D721Med (cell line): ENCODE measurements at places on chromosomes 1 and 21.

- no peak for DNase-seq
Measured at GRCh38 chr1:229230140-229230892, 40.6 kb upstream of the RAB4A start.

DNA sequence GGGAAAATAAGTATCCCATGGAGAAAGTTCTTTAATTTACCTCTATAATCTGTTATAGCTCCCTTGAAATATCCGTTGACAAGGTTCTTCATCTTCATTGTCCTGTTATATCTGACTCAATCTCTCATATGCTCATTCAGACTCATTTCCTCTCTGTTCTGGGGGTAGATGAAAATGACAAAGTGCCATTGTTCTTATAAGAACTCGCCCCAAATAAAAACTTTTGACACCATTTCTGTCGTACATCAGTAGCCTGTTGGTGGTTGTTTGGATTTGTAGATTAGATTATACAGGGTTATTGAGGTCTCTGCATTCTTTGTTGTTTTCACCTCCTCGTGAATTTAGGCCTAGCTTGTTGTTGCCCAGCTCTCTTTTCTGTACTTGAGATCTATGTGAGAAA is 55.2 kb upstream of the IPO9 start:
- no peak for DNase-seq

- DNase-seq, result no peak
Measured at GRCh38 chr21:39062196-39062595, 121.1 kb downstream of the PSMG1 start.

DNA sequence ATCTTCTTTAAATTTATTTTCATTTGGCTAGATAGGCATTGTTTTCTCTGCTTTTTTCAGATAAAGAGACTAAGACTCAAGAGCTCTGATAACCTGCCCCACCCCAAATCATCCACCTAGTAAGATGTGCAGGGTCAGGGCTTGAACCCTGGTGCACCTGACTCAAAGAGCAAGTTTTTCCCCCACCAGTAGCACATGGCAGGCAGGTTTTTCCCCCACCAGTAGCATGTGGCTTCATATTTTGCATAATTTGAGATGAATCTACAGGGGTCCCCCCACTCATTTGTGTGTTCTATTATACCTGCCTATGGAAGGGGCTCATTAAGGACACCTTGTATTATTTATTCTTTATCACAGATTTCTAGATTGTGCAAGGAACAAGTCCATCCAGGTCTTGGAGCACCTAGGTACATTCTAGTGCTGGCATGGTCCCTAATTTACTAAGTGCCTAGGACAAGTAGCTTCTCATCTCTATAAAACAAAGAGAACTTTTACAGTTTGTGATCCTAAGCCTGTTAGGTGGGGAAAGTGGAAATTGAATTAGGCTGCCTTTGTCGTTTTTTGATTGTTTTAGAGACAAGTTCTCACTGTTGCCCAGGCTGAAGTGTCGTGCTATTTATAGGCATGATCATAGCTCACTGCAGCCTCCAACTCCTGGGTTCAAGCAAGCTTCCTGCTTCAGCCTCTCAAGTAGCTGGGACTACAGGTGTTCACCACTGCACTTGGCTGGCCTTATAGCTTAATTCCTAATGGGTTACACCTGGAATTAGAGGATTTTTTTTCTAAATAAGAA is 13.2 kb upstream of the CTSE start:
- DNase-seq, result no peak

DNA sequence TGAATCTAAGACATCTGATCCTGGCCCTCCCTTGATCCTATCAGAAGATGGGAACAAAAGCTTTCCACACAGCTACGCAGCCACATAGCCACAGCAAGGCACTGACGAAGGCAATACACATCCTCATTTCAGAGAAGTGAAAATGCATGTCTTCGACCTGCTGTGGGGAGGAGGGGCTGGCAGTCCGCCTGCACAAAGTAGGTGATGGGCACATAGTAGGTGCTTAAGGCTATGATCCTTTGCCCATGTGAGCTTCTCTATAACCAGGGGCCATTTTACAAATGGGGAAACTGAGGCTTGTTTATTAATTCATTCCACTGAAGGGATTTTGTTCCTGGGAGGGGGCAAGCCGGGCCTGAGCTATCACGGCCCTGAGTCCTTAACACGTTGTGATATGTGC is 94.2 kb downstream of the PAX7 start:
- DNase-seq, result no peak

DNA sequence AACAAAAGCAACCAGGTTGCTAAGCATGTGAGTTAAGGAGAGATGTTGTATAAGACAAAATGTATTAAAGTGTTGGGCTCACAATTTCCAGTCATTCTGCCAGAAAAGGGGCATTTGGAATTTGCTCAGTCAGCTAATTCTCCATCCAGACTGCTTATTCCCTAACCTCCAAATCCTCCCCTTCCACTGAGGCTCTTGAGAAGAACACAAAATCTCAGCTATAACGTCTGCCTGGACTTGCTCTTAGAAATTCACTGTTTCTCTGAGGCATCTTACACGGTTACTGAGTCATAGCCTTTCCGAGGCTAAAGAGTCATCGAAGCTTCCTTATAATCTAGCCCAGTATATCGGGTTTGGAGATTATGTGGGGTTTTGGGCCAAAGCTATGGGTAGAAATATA is 548.2 kb upstream of the ADGRL4 start:
- no peak for DNase-seq

DNA sequence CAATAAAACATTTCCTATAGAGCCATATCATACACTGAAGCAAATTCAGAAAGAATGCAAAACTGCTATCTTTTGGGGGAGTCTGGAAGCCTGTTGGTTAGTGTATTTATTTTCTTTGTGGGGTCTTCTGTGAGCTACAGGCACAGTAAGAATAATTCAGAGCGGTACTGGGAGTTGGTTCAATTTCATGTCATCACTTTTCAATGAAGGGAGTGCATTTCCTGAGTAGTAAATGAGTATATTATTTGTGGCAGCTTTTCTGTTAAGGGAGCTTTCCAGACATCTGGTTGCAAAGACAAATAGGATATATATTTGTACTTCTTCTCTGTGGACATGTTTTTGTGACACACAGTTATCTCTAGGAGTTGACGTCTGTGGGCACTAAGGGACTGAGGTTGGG is 130.6 kb downstream of the HUNK start:
- DNase-seq, result no peak

DNA sequence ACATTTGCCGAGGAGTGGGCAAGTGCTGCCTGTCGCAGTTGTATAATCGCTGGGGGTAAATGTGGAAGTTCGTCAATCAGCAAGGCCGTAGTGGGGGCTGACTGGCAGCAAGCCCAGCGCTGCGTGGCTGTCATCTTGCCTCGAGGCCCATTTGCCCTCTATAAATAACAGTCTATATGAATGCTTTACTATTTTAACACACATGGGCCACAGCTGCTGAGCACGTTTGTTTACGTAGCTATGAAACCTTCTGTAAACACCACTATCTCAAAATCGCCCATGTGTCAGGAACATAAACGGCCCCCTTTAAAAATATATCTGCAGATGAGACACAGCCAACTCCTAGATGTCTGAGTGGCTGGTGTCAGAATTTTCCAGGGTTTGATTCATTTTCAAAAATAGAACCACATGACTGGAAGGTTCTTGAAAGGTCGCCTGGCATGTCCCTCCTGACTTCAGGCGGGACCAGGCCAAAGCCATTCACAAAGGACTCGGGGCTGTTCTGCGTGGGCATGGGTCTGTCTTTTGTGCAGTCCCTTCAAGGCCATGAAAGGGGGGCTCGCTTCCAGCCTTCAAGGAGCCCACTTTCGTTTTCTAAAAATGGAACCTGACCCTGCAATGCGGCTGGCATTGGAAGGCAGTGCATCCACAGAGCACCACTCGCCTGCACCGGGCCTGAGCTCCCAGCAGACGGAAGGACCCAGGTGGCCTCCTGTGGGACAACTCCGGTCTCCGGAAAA is 205.5 kb downstream of the KCNJ6 start:
- DNase-seq, result no peak

DNA sequence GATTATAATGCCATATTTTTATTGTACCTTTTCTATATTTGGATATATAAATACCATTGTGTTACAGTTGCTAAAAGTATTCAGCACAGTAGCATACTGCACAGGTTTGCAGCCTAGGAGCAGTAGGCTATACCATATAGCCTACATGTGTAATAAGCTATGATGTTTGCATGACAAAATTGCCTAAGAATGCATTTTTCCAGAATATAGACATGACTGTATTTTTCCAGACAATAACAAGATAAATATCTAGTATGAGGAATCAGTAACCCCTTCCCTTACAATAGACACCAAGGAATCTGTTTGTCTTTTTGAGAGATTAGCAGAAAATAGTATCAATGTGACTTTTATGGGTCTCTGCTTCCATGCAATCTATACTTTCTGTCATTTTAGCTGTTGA is 228.6 kb downstream of the GRIK1 start:
- no peak for DNase-seq

DNA sequence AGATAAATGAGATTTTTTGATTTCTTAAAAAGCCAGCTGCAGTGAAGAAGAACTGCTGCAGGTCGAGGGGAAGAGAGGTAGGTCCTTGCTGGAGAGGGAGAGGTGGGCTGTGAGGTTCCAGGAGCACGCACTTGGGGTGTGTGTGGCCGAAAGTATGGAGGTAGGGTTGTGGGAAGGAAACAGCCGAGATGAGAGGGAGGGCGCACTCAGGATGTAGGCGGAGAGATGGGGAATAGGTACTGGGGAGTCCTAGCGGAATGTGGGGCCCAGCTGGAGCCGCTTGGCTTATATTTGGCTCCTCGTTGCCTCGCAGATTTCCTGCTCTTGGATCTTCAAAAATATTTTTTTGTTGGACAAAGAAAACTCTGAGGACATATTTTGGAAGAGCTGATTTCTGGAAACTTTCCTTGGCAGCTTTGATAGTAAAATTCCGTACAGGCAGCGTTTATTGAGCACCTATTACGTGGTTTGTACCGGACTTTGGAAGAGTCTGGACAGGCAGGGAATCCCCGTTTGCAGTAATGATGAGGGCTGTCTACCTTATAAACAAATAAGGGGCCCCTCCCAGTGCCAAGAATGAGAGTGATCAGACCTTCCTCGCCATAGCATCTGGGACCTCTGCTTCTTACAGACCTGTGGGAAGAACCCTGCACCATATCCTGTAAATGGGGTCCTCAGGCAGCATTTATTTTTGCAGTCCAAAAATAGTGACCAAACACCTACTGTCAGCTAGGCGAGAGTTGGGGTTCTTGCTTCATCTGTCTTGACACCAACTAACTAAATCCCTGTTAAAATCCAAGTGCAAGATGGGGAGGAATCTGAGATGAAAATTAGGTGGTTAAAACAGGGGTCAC is 1.5 kb downstream of the LRRC8D start:
- no peak for DNase-seq

DNA sequence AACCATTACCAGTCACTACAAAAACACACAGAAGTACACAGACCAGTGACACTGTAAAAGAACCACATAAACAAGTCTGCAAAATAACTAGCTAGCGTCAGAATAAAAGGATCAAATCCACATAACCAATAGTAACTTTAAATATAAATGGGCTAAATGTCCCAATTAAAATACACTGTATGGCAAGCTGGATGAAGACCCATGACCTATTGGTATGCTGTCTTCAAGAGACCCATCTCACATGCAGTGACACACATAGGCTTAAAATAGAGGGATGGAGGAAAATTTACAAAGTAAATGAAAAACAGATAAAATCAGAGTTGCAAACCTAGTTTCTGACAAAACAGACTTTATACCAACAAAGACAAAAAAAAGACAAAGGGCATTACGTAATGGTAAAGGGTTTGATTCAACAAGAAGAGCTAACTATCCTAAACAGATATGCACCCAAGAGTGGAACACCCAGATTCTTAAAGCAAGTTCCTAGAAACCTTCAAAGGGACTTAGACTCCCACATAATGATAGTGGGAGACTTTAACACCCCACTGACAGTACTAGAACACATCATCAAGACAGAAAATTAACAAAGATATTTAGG is 196.9 kb downstream of the TBX15 start:
- DNase-seq, result no peak

- DNase-seq, result no peak
Measured at GRCh38 chr1:156642265-156643048, 540 bp downstream of the BCAN start.

- no peak for DNase-seq
Measured at GRCh38 chr1:200980452-200980772, 43.1 kb downstream of the KIF21B start.

DNA sequence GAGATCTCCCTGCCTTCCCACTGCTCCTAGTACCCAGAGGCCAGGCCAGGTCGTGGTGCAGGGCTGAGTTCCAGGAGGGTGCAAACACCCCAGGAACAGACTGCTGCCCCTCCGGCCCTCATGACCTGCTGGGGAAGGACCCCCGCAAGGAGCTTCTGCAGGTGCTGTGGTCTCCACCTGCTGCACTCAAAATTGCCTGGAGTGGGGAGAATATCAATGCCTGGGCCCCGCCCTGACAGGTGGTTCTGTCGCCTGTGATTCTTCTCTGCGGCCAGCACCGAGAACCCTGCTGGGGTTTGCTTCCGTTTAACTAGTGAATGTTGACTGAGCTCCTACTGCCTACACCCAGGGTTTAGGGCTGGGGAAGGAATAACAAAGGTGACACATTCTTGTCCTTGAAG is 2.1 kb upstream of the TFF3 start:
- no peak for DNase-seq

DNA sequence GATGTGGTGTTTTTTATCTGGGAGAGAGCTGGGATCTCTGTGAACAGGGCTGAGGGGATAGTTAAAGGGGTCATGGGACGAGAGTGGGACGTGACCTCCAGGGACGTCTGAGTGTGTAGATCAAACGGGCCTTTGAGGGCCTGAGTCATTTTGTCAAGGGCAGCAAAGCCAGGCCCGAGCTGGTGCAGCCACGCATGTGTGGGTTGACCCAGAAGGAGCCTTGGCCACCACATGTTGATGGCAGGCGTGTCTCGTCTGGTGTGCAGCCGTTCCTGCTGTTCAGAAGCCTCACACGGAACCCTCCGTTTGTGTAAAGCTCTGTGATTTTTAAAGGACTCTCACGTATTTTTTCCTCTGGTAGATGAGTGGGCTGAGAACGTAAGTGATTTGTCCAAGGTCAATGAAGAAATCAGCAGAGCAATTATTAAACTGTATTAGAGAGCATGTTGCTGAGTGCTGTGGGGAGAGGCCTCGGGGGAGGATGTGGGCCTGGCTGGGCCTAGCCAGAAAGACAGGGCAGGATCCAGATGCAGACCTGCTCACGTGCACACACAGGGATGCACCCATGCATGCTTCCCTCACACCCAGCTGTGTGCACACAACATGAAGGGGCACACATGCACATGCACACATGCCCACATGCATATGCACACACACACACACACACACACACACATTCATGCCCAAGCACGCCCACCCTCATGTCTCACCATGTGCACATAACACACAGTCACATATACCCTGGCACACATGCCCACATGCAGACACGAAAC is 89.8 kb downstream of the AJAP1 start:
- DNase-seq, result no peak

DNA sequence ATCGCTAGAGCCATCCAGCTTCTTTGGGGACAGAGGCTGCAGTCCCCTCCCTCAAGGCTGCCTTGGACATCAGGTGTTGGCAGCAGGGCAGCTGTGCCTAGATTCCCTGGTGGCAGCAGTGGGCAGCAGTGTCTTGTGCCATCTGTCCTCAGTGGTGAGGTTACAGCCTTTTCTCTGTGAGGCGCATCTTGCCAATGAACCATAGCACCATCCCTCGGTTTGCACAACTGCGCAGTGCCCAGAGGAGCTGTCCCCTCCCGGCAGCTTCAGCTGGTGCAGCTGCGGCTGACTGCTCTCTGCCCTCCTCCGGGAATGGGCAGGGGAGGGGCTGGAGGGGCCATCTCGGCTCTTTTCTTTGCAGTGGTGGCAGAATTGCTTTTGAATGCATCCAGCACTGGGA is 59.0 kb upstream of the C8B start:
- DNase-seq, result no peak
